ENCODE measurements at places on chromosomes 12 and 14.
A peak's percentile ranks its signal among the peaks of the same experiment; 100 is the strongest.

GRCh38 chr12:30988086-30988485, 61.5 kb downstream of the TSPAN11 start:
- DNase-seq: no peak

- DNase-seq: peak; percentile 51
Observed at GRCh38 chr14:100239211-100239839, 381 bp downstream of the YY1 start.

GRCh38 chr12:89286501-89286900, 65.8 kb downstream of the DUSP6 start:
- DNase-seq: no peak

DNA sequence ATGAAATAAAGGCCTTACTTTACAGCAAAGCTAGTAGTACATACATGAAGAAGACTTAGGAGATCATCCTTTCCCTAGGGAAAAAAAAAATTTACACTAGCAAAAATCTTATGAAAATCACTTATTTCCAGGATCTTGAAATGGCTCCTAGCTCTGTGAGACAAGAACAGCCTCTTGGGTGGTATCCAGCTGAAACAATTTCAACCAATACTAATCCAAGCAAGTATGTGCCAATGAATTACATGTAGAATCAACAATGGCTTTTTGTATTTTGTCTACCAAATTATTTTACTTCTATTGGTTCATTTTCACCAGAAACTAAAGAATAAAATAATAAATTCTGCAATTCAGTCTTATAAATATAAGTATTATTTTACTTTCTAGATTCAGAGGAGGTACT, 2.7 kb upstream of the SLCO1A2 start:
- no peak for DNase-seq

GRCh38 chr12:89999699-90000505, 291.3 kb upstream of the ATP2B1 start:
- no peak for DNase-seq

- DNase-seq: peak; percentile 25
Observed at GRCh38 chr12:109310247-109311125, 1.4 kb upstream of the FOXN4 start.

DNA sequence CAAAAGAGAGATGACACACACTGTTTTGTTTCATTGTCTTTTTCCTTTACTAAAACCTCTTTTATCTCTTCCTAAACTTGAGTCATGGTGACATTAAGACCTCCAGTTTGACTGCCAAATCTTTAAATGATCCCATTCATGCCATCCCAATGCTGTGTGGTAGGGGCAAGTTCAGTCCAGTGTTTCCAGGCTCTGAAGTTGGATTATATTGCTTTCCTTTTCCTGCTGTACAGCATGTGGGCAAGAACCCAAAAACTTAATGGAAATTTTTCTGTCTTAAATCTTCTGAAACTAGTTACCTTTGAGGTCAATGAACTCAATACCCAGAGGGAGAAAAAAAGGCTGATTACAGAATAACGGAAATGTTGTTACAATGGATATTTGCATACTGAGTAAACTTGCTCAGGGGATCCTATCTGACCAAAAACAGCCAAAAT, 187.1 kb upstream of the FAR2 start:
- no peak for DNase-seq
